Dermis microvascular lymphatic vessel endothelial cell (primary cell): ENCODE measurements at places on chromosomes 1 and 21. TPM values are rescaled to one million over a fixed set of nuclear protein-coding genes. Genes with fewer than 3 reads are reported as not detected.
A peak's percentile ranks its signal among the peaks of the same experiment; 100 is the strongest.

FCRL4 gene
- total RNA-seq = not detected in 2 replicates

CFAP141 gene
- total RNA-seq = not detected in 2 replicates

GPX7 gene
- total RNA-seq = 15.0 and 20.7 TPM in 2 replicates

STRIP1 gene
- total RNA-seq = 31.1 and 46.3 TPM in 2 replicates

FCER1G gene
- total RNA-seq = 0.13 and 0.26 TPM in 2 replicates

GJA9 gene
- not detected in 2 replicates for total RNA-seq

TRPM2 gene
- total RNA-seq = 0.25 and 0.39 TPM in 2 replicates

CRYAA gene
- total RNA-seq = not detected in 2 replicates

TRIM17 gene
- not detected in 2 replicates for total RNA-seq

SMPDL3B gene
- 0.26 and 0.89 TPM in 2 replicates for total RNA-seq

GRCh38 chr1:234186037-234186688, 187.1 kb upstream of the COA6 start:
- no peak for DNase-seq

DNA sequence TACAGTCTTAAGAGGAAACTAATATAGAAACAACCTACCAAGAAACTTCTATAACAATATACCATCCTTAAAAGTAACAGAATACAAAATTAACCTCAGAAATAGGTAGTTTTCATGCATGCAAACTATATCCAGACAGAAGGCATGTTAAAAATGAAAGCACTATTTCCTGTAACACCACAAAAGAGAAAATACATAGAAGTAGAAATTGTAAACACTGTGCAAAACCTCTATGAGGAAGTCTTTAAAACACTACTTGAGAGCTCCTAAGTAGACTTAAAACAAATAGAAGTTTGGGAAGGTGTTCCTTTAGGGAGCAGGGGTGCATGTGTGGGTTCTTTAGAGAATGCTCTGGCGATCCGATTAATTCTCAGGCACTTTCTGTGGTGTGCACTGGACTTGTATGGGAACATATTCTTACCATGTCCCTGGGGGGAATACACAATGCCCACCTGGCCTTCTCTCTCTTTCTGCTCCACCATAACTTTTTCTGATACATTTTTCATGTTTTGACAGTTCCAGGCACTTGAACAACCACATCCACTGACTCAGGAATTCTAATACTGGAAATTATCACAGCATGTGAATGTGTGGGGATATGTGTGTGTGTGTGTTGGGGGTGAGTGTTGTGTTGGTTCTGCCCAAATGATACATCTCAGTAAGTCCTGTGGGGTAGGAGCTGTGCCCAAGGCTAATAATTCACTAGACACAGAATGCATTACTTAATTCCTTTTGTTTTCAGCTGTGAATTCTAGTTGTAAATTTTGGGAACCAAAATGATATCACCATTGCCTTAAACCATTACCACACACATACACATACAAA, 866.3 kb upstream of the B3GALT2 start:
- DNase-seq = no peak

DNA sequence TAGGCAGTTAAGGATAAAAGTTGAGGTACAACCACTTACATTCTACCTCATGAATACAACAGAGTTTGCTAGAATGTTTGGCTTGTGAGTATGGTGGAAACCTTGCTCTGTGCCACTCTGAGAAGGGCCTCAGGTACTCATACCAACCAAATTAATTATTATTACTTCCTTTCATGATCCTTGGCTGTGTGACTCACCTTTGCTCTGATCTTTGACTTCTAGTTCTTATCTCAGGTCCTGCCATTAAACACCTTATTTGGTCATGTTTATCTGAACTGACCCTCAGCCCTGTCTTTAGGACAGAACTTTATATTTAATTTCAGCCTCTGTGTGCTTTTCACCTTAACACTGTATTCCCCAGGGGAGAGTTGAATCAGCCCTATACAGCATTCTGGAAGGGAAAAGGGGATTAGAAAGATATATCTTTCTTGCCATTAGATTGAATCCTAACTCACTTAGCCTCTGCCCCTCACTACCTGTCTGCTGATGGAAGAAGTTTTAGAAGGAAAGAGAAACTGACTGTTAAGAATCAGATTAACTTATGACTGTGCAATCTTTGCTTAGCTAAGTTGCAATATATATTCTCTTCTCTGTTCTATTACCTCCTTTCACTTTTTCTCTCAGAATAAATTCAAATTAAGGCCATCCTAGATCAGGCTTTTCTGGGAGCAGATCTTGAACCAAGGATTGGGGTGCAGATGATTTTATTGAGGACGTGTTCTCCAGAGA, 260.4 kb upstream of the DPYD start:
- DNase-seq = no peak

DNA sequence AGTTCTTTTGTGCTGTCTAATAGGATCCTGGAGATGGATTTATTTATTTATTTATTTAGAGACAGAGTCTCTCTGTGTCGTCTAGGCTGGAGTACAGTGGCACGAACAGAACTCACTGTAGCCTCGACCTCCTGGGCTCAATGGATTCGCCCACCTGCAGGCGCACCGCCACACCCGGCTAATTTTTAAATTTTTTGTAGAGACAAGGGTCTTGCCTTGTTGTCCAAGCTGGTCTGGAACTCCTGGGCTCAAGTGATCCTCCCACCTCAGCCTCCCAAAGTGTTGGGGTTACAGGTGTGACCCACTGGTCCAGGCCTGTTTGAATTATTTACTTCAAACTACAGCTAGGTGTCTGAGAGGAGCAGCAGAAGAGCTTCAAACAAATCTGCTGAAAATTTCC, 9.6 kb upstream of the SPEN start:
- no peak for DNase-seq

DNA sequence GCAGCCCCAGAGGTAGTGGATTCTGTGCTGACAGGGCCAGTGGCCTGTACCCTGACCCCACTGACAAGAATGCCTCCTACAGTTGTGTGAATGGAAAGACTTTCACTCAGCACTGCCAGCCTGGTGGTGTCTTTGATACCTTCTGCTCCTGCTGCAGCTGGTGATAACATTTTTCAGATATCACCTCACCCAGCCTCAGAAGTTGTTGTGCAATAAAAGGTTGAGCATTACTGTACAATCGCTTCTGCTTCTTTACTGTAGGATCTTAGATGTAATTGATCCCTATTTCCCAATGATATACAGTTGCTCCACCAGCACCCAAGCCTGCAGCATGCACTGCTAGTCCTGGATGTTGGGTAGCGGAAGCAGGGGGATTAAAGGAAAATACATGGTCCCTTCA, 4.8 kb upstream of the CHIA start:
- DNase-seq = no peak

DNA sequence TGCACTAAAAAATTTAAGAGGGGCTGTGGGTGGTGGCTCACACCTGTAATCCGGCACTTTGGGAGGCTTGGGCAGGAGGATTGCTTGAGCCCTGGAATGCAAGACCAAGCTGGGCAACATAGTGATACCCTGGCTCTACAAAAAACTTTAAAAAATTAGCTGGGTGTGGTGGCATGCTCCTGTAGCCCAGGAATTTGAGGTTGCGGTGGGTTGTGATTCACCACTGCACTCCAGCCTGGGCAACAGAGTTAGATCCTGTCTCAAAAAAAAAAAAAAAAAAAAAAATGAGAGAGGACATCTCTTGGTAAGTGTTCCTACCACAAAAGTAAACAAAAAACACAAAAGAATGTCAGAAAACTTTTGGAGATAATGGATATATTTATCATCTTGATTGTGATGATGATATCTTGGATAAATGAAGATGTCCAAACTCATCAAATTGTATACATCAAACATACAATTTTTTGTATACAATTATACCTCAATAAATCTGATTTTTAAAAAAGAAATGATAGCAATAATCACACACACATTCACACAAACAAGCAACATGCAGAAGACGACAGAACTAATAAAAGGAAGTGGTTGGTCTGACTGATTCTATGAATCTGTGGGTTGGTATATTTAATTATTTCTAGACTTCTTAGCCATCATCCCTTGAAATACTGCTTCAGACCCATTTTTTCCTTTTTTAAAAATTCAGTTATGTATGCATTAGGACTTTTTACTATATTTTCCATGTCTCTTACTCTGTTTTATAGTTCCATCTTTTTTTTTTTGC, 465.9 kb downstream of the PLA2G4A start:
- DNase-seq = no peak

DNA sequence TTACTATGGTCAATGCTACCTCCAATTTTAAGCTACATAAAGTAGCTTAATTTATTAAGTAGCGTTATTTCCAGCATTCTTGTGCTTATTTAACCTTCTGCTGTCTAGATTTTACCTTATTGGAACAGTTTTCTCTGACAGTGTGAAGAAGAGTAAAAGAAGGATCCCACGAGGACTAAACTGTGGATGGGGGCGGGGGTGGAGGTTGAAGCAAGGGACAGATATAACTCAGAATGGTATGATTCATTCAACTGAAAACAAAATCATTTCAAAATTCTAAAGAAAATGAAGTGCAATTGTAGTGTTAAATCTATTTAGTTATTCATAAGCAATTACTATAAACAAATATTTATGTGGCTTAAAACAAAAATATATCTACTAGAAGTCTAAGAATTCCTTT, 11.5 kb upstream of the VAV3 start:
- DNase-seq = no peak

- no peak for DNase-seq
These were observed 326.5 kb upstream of the SGIP1 start for GRCh38 chr1:66207484-66207883.

- DNase-seq = no peak
These were observed 1.1 kb upstream of the GRHL3 start for GRCh38 chr1:24317956-24318614.

GRCh38 chr1:157490467-157491165, 61.7 kb downstream of the FCRL5 start:
- DNase-seq = peak; percentile 21

GRCh38 chr1:6200188-6200809, 904 bp upstream of the RPL22 start:
- no peak for DNase-seq

GRCh38 chr21:28132713-28133112, 860.0 kb downstream of the LTN1 start:
- DNase-seq = no peak

GRCh38 chr1:192453360-192453992, 122.1 kb upstream of the RGS1 start:
- DNase-seq = no peak

- DNase-seq = no peak
These were observed 7.3 kb downstream of the SH3BGRL3 start for GRCh38 chr1:26287033-26287711.

GRCh38 chr1:185825556-185825955, 91.4 kb downstream of the HMCN1 start:
- no peak for DNase-seq

- DNase-seq = no peak
These were observed 26.1 kb downstream of the SLC19A1 start for GRCh38 chr21:45516071-45516670.

DNA sequence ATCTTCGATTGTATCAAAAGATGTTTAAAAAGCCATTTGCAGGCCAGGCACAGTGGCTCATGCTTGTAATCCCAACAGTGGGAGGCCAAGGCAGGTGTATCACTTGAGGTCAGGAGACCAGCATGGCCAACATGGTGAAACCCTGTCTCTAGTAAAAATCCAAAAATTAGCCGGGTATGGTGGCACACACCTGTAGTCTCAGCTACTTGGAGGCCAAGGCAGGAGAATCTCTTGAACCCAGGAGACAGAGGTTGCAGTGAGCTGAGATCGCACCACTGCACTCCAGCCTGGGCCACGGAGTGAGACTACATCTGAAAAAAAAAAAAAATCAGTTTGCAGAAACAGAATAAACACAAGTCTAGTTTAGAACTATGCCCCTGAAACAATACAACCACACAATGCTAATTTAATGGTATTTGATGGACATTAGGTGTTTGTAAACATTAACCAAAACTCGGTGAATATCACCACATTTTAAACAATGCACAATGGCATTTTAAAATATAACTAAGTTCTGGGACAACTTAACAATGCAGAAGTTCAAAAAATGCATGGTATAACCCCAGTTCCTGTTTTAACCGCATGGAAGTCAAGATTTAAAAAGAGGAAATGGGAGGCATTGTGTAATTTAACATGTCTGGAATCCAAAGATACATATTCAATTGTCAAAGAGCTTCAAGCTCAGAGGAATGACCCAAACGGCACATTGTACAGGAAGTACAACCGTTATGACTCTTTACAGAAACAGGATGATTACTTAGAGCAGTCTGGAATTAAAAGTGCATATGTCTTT, 7.1 kb upstream of the PTTG1IP start:
- peak; percentile 91 for DNase-seq

- DNase-seq = no peak
These were observed 651.9 kb downstream of the MRPL39 start for GRCh38 chr21:24955275-24955961.

GRCh38 chr1:189180057-189180456, 1297.6 kb downstream of the BRINP3 start:
- DNase-seq = no peak

DNA sequence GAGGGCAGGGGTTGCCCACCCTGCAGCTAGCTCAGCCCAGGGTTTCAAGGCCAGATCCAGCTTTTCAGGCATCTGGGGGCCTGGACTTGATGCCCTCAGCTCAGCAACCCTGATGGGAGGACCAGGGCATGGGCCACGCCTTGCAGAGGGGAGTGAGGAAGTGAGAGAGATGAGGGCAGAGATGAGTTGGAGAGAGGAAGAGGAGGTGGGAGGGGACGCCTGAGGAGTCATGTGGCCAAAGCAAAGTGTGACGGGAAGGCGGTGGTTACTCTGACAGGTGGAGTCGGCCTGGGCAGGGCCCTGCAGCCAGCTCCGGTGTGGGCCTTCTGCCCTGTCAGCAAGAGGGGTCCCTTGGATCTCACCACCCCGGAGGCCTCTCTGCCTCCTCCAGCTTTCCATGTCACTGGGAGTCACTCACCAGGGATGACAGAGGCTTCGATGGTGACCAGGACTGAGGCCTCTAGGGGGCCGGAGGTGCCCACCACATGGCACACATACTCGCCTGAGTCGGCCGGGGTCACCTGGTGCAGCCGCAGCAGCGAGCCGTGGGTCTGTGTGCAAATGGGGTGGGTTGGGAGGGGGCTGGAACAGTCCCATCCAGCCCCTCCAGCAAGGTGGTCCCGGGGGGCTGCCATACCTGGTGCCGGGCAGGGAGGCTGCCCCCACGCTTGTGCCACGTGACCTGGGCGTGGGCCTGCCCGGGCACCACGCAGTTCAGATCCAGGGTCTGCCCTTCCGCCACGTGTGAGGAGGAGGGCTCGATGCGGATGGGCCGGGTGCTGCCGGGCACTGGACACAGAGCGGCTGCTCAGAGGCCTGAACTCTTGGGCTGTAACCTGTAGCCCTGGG, 40.4 kb downstream of the LDLRAD2 start:
- DNase-seq = no peak
